ENCODE measurements at places on chromosomes 2 and 18.

DNA sequence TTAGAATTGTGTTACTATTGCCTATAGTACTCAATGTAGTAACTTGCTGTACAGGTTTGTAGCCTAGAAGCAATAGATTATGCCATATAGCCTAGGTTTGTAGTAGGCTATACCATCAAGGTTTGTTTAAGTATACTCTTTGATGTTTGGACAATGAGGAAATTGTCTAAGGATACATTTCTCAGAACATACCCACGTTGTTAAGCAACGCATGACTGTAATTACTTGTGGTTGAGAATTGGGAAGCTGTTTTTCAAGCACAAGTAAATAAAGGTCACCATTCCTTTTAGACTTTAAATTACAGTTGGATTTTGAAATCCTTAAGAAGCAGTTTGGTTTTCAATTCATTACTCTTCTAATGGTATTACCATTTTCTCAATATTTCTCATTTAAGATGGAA is 89.8 kb upstream of the KCNH7 start:
- DNase-seq, result no peak

DNA sequence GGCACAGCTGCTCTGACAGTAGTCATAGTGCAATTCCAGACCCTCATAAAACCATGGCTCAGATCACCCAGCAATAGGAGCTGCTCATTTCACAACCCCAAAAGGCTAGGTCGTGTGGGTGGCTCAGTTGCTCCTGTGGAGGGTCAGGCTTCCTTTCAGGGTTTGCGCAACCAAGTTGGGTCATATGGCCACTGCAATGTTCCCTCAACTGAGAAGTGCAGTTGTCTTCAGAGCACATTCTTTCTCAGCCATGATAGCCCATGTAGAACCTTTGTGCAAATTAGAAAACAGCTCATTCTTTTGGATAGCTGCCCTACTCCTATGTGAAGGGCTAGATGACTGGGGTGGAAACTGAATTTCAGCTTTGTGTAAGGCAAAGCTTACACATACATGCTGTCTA is 3.2 kb downstream of the SERPINB13 start:
- no peak for DNase-seq

DNA sequence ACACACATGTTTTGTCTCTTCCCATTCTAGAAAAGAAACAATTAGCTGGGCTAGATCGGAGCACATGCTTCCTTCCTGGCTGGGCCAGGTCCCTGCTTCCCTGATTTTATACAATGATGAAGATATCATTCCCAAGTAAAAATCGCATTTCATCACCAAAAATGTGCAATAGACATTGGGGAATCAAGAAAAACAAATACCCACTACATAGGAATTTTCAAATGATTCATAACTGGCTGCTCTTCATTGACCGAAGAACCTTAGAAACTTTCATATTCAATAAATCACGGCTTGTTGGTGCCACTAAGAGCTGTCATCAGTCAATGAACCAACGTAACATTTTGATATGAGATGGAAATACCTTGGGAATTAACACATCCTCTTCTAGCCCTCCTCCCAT is 373.6 kb upstream of the TRIB2 start:
- no peak for DNase-seq

- no peak for DNase-seq
Observed at GRCh38 chr2:232626584-232626983, 6.8 kb upstream of the EFHD1 start.

DNA sequence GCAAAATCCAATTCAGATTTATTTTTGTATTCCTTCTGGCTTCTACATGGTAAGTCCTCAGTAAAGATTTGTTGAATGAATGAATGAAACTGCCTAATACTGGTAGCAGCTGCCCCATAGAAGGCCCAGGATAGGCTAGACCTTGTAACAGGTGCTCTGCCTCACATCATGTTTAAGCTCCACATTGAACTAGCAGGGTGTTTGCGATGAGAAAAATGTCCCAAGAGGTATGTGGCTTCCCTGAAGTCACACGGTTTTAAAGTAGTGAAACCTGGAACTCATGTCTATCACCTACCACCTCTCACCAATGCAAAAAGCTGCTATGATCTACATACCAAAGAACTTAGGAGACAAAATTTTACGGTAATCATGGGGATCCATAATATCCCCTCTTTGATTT is 765 bp upstream of the LHCGR start:
- DNase-seq, result no peak

DNA sequence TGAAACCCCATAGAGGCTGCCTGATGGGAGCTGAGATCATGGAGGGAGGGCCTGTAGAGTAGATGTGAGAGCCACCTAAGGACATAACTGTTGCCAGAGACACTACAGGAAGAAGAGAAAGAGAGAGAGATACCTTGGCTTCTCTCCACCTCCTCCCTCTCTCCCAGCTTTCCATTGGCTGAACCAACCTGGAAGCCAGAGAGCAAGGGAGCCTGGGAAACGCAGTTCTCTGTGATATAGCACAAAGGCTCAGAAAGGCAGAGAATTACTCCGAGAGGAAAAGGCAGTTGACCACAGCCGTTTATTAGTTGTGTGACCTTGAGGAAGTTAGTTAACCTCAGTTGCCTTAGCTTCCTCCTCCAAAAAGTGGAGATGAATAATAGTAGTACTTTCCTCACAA is 37.7 kb upstream of the MAT2A start:
- peak; percentile 58 for DNase-seq

DNA sequence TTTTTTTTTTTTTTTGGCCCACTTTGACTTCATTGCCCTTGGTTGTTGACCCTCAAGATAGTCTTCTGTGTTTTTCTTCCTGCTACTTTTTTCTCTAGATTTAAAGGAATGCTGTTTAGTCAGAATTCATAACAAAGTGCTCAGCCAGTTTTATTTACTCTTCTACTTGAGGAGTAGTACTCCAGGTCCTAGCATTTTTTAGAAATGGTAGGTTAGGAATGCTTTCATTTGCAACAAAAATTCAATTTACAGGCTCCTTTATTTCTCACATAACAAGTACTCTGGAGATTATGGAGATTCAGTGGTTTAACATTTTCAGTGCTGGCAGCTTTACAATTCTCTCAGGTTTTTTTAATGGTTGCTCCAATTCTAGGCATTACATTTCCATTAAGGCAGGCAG is 58.2 kb downstream of the KIAA1328 start:
- no peak for DNase-seq

- no peak for DNase-seq
Observed at GRCh38 chr2:16260041-16260830, 319.9 kb downstream of the MYCN start.

DNA sequence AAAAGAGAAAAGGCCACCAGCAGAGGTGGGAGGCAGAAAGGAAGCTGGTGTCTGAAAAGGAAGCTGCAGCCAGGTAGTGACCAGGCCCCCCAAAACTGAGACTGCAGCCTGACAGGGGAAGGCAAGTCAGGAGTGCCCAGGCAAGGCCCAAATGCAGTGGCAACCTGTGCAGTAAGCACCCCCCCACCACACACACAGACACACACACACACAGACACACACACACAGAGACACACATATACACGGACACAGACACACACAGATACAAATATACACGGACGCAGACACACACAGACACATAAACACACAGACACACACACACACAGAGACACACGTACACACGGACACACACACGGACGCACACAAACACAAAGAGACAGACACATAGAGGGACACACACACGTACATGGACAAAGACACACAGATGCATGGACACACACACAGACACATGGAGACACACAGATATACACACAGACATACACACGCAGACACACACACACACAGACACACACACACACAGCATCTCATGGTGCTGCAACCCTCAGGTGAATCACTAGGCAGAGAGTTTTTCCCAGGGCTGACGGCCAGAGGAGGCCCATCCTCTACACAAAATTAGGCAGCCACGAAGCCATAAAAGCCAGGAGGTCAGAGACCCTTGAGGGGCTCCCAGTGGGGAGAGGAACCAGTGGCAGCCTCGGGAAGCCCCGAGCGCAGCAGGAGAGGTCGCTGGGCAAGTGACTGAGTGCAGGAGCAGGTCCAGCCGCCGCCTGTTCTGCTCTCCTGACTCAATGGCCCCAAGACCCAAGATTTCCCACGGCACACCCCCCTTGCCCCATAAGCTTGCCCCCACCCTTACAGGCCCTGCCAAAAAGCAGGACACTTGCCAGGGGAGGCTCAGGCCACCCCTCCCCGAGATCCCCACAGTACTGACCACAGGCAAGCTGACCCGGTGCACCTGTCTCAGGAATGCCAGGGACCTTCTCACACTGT is 6.3 kb downstream of the SDC1 start:
- no peak for DNase-seq

DNA sequence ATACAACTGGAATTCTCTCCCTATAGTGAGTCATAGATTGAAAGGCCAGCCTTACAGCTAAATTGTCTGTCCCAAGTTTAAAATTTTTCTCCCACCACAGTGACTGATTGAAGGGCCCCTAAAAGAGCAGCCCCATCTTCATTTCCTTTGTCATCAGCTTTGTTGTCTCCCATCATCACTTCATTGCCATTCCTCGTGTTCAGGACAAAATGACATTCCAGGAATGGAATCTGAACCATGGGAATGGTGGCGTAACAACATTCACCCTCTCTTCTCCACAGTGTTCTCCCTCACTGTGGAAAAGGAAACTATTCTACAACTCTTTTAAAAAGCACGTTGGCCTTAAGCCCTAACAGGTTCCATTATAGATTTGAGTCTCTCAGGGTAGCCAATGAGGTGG is 52.1 kb downstream of the PSTPIP2 start:
- DNase-seq, result no peak

DNA sequence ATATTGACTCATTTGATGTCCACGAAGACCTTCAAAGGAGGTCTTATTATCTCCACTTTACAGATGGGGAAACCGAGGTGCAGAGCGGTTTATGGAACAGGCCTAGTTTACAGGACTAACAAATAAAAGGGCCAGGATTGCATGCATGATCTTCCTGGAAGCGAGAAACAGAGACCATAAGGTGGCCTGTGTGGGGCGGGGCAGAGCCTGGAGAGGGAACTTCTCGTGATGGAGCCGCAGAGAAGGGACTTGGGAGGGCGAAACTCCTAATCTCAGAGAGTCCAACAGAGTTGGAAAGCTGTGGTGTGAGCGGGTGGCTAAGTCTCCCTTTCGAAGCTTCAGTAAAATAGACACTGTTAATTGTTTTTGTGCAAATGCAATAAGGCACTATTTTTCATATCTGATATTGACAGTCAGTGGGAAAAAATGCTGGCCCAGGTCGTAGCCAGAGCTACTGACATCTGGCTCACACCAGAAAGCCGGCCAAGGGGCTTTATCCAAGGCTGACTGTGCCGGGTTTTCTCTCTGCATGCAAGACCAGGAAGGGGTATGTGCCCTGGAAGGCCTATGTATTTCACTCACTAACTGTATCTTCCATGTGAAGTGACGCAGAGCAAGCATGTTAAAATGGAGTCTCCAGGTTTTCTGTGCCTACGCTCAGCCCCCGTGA is 4.5 kb downstream of the INPP5D start:
- no peak for DNase-seq

- no peak for DNase-seq
Observed at GRCh38 chr18:24964216-24964615, 387.8 kb downstream of the ZNF521 start.

- peak; percentile 32 for DNase-seq
Observed at GRCh38 chr2:191571163-191571769, 106.7 kb upstream of the NABP1 start.

DNA sequence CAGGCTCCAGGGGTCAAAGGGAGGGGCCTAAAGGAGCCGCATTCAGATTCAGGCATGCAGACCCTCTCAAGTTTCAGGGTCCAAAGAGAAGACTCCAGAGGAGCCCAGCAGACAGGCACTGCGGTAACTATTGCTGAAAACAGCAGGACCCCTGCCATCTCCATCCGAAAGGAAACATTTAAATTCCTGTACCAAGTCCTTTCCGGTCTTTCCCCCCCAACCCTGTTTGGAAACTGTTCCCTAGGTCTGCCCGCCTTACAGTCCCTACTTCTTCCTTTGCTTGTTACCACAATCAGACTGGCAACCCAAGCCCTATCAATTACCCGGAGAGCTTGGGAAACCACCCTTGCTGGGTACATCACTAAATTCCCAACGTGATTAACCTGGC is 82.0 kb downstream of the DNMT3A start:
- DNase-seq, result no peak

GRCh38 chr2:79025421-79025820 is at the start of gene REG3G:
TSS of gene REG3G (plus strand) at chr2:79025702. CDS start at chr2:79026094, 392 bp downstream.
- no peak for DNase-seq

GRCh38 chr2:104896446-104896845 is 42.5 kb downstream of the POU3F3 start:
- no peak for DNase-seq

DNA sequence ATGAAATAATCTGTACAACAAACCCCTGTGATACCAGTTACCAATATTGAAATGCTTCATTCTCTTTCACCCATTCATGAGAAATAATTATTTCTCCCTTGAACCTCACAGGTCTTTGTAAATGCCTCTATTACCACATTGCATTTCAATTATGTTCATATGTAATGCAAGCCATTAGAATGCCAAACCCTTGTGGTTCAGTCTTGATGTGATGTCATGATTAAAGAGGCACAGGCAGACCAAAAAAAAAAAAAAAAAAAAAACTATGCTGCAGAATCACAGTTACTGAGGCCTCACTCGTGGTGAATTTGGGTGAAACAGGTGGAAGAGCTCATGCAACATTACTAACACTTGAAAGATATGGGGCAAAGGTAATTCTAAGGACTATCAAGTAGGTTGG is 9.4 kb upstream of the EPG5 start:
- no peak for DNase-seq

- no peak for DNase-seq
Observed at GRCh38 chr2:74831693-74832530, 2.0 kb upstream of the HK2 start.

DNA sequence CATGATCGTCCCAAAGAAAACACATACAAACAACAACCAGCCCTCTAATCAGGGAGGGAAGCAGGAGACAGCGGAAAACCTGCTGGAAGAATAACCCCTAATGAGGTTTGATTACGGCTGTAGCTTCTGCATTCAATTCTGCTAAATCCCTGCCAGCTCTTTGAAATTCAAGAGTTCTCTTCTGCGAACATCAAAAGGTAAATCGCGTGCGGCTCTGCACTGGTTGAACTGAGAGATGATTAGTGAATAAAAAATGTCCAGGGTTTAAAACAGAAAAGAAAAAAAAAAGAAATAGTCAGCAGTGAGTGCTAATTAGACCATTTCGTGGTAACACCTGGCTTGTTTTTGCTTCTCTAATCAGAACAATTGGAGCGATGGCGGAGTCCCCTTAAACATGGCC is 153.0 kb upstream of the CAPN13 start:
- no peak for DNase-seq

DNA sequence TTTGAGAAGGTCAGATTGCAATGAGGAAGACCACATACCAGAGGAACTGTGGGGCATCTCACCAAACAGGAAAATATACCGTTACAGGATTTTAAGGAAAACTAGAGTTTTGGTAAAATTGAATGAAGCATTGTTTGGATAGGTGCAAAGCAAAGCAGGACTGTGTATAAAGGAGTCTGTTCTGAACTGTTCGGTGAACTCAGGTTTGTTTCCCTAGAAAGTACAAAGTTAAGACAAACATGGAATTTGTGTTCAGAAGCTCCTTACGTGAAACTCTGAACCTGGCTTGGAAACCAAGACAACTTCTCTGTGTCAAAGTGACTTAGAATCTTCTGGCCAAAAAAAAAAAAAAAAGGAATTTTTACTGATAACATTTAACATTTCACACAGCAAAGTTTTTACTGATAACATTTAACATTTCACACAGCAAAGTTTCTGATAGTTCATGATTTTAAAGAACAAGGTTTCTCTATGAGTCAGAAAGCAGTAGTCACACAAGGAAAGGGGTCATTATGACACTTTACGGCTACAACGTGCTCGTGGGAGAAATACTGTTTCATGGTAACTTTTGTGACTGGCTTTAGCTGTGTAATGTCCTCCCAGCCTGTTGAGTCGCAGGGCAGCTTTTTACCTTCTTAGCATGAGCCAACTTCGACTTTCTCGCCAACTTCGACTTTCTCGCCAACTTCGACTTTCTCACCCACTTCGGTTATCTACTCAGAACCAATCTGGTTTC is 21.2 kb upstream of the TET3 start:
- no peak for DNase-seq
